Stimulated activated CD4-positive, alpha-beta T cell treated with anti-CD3 and anti-CD28 coated beads, Interleukin-12 subunit alpha, Interleukin-12 subunit beta, amount 100 ng/mL, for 24 hours (primary cell): ENCODE measurements at places on chromosomes 7 and 10.

- DNase-seq, result no peak
Observed at GRCh38 chr7:85030893-85031292, 156.0 kb downstream of the SEMA3D start.

- DNase-seq, result no peak
Observed at GRCh38 chr10:43209651-43210141, 57.2 kb downstream of the RASGEF1A start.

GRCh38 chr7:14900051-14900450 lies 2.5 kb downstream of the DGKB start:
- no peak for DNase-seq

- no peak for DNase-seq
Observed at GRCh38 chr7:128356546-128357216, 4.8 kb downstream of the PRRT4 start.

GRCh38 chr10:85581371-85581770 lies 785.2 kb downstream of the GRID1 start:
- DNase-seq, result no peak

- no peak for DNase-seq
Observed at GRCh38 chr10:25522294-25522693, 347.5 kb downstream of the GPR158 start.

DNA sequence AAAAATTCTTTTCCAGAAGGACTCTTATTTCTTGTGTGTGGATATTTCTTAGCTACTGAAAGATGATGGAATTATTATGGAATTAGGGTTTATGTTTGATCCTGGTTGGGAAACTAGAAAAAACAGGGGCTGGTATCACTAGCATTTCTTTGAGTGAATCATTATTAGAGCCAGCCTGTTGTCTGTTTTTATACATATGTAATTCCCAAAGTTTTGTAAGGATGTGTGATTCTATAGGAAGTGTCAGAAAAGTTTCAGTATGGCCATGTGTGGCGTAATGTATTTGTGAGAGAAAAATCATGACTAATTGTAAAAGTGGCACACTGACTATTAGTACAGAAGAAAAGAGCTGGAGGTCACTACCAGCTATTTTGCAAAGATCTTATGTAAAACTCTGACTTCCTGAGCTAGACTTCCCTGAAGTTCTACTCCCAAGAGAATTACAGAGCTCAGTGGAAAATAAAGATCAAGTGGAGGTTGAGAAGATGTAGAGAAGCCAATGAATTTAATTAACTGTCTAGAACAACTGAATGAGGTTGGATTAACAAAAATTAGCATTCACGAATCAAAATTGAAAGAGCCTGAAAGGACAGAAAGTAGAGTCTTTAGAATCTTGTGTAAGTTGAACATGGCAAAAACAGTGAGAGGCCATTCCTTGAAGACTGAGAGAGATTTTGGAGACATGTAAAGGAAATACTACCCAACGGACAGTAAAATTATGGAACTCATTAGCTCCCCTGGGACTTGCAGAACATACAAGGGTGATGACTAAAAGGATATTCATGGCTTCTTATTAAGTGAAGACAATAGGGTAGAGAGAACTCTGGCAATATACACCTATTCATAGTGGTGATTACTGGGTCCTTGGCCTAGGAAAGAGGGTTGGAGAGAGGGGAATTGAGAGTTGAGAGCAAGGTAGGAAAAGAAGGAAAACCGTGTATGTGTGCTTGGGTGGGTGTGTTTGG lies 12.5 kb downstream of the ZNF365 start:
- no peak for DNase-seq

DNA sequence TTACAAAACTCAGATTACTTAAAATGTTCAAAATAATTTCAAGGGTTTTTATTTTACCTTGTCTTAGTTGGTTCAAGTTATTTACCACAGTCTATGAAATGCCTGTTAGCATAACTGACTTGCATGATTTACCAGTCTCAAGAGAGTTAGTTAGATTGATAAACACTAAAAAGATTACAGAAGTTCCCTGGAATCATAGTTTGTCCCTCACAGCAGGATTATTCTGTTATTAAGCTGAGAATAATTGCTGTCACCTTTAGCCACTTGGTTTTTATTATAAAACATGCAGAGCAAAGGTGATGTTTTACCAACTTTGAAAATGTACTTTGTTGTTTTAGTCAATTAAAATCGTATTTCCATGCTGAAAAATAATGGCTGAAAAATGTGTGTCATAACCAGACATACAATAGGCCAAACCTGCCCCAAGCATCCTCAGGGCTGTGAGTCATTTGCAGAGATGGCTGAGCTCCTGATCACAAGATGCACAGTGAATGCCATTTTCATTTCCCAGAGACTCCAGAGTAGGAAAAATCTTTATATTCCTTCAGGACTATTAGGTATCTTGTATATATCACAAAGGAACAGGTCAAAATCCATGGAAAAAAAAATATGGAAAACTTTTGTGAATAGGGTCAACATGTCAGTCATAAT lies 87.8 kb upstream of the DKK1 start:
- no peak for DNase-seq

DNA sequence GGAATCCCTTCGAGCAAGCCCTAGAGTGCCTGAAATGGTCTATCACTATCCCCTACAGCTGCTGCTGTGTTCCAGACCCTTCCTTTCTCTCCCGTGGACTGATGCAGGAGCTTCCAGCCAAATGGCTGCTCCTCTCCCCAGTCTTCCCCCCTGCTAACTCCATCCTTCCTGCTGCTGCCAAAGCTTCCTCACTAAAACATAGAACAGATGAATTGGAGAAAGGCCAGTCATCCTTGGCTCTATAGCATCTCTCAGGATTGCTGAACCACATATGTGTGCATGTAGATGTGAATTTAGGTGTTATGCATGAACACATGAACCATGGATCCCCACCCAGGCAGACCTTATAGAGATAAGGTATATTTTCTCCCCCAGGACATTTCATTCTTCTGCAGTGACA lies 60.7 kb downstream of the GPR26 start:
- DNase-seq, result no peak

- DNase-seq, result no peak
Observed at GRCh38 chr10:119762805-119763798, 37.3 kb downstream of the INPP5F start.

DNA sequence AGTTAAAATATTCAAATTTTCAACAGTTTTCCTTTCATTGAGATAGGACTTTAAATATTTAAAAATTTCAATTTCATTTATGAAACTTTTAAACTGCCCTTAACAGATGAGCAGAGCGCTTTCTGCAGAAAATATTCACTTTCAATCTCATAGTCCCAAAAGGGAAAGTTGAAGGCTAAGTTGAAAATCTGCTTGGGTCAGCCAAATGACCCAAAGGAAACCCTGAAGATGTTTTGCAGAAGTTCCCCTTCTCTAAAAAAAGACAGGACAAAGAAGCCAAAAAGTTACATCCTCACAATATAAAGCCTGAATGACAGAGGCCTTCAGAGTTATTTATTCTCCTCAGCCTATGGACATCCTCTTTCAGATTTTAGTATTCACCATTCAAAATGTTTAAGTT lies 17.6 kb upstream of the SCIN start:
- no peak for DNase-seq

DNA sequence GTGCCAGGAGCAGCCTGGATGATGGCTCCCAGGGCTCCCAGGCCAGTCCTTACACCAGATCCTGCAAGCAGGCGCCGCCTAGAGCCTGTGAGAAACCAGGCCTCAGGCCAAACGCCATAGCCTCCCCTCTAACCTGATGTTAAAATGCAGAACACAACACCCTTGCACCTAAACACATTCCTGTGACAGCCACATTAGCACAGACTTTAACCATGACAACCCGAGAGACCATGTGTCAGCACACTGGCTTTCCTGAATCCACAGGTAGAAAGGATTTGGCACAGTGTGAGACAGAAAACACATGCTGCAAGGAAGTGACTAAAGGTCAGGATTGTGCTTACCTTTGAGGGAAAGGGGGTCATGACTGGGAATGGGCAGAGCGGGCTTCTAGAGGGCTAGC lies 59.9 kb downstream of the SGMS1 start:
- DNase-seq, result no peak

GRCh38 chr7:25835197-25835596 lies 316.8 kb upstream of the NFE2L3 start:
- no peak for DNase-seq

DNA sequence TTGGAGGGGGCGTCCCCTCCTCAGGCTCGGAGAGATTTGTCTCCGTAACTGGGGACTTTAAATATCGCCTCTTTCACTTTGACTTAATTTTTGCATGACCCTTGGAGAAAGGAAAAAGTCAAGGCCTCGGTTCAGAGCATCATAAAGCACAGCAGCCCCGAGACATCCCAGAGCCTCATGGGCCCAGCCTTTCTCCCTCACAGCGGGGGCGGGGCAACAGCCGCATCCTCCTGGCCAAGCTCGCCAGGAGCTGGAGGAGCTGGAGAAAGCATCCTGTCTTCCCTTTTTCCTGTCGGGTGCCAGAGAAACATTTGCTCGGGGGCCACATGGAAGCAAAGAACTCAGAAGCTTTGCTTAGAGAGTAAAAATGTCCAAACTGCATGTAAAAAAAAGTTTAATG lies 43.6 kb upstream of the DPYSL4 start:
- no peak for DNase-seq

GRCh38 chr7:80053124-80053523 lies 81.5 kb upstream of the GNAI1 start:
- no peak for DNase-seq

GRCh38 chr10:60894786-60895185 lies 49.2 kb downstream of the RHOBTB1 start:
- no peak for DNase-seq
